ENCODE measurements at places on chromosomes 5 and 9.

DNA sequence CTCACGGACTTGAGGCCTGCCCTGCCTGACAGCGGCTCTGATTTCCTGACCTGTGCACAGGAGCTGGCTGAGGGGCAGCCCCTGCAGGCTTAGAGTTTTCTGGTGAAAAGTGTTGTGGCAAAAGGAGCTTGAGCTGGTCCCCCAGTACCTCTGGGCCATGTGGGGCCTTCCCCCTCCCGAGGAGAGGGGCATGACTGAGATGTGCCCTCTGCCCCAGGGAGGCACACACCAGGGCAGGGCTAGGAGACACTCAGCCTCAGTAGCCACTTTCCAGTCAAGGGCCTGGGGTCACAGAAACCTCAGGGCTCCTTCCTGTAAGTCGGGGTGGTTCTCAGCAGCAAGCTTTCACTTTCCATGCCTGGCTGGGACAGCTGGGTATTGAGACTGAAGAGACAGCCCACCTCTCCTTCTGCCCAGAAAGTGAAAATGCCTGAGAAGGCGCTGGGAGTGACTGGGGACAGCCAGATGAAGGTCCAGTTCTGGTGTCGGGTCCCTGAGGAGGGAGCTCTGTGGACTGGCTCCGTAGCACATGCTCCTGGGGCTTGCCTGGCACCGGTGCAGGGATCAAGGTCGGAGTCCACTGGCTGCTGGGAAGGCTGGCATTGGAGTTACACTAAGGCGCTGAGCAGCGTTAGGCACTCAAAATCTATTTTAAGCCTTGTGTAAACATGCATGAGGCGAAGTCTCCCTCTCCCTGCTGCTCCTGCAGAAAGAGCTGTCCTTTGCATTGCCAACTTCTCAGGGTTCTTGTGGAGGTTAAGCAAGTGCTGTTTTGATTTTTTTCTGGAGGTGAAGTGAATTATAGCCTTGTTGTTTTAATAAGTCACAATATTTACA lies 394.9 kb downstream of the GADD45G start:
- peak; percentile 80 for DNase-seq

GRCh38 chr9:80552931-80553330 lies 981.2 kb downstream of the TLE4 start:
- DNase-seq: no peak

DNA sequence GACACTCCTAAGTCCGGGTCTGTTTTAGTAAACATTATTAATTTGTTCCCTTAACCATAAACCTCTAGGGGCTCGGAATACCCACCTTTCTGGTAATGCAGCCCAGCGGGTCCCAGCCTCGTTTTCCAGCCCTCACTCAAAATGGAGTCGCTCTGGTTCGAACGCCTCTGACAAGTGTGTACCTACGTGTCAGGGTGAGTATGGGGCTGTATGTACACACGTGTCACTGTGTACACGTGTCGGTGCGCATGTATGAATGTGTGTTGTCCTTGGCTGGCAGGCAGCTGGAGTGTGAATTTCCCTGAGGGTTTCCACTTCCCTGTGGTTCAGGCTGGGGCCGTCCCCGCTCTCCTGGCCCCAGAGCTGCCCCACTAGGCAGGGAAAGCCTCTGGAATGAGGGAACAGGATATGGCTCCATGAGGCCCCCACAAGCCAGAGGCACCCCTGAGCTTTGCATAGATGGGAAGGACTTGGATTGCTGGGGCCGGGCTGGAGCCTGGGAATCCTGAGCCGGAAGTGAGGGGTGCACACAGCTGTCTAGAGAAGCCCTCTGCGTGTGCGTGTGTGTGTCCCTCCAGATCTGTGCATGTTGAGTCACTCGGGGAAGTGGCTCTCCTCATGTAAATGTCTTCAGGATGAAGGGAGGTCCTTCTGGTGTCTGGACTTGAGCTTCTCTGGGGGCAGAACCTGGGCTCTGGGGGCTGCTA lies 160.8 kb upstream of the IER5L start:
- no peak for DNase-seq

- no peak for DNase-seq
These were observed 76.9 kb upstream of the ZNF608 start for GRCh38 chr5:124823380-124823779.

- peak; percentile 16 for DNase-seq
These were observed 20.2 kb upstream of the RPL26L1 start for GRCh38 chr5:172939071-172939470.

GRCh38 chr5:151023047-151023615 lies 2.7 kb downstream of the GPX3 start:
- no peak for DNase-seq
